Stimulated activated CD4-positive, alpha-beta T cell treated with anti-CD3 and anti-CD28 coated beads, Interleukin-15, amount 100 ng/mL, for 1 hour (primary cell): ENCODE measurements at places on chromosomes 6 and 20.

DNA sequence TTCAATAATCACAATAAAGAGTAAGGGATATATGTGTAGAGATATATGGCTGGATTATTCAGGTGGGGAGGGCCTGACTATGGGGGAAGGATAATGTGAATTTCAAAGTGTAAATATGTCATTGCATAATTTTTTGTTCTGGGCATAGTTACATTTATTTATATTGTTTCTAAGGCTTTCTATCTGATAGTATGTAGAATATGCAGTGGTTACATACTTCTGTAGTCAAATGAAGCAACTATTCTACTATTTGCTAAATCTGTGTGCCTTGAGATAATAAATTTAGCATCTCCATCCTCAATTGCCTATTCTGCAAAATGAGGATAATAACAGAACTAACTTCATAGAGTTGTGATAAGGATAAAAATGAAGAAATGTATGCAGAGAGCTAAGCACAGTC is 359.2 kb downstream of the CDKAL1 start:
- no peak for DNase-seq

GRCh38 chr6:159043251-159043650 is 1.5 kb downstream of the TAGAP start:
- DNase-seq = no peak

GRCh38 chr6:55820696-55821095 is 54.7 kb downstream of the BMP5 start:
- no peak for DNase-seq

DNA sequence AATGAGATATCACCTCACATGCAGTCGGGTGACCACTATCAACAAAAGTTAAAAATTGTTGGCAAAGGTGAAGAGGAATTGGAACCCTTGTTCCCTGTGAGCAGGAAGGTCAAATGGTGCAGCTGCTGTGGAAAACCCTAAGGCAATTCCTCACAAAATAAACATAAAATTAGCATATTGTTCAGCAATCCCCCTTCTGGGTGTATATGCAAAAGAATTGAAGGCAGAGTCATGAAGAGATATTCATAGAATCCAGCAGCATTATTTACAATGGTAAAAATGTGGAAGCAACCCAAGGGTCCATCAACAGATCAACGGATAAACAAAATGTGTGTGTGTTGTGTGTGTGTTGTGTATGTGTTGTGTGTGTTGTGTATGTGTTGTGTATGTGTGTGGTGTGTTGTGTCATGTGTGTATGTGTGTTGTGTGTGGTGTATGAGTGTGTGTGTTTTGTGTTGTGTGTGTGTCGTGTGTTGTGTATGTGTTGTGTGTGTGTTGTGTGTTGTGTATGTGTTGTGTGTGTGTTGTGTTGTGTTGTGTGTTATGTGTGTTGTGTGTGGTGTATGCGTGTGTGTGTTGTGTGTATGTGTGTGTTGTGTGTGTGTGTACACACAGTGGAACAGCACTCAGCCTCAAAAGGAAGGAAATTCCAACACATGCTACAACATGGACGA is 245.1 kb downstream of the ERMARD start:
- no peak for DNase-seq

- peak; percentile 60 for DNase-seq
Measured at GRCh38 chr20:32743237-32744112, at the start of gene COMMD7. Gene COMMD7 (minus strand): TSS chr20:32743467. CDS start chr20:32743391, 76 bp downstream.

GRCh38 chr6:157150076-157150475 is 173.2 kb downstream of the TMEM242 start:
- no peak for DNase-seq

- DNase-seq = no peak
Measured at GRCh38 chr6:14918200-14918907, 327.5 kb upstream of the JARID2 start.

DNA sequence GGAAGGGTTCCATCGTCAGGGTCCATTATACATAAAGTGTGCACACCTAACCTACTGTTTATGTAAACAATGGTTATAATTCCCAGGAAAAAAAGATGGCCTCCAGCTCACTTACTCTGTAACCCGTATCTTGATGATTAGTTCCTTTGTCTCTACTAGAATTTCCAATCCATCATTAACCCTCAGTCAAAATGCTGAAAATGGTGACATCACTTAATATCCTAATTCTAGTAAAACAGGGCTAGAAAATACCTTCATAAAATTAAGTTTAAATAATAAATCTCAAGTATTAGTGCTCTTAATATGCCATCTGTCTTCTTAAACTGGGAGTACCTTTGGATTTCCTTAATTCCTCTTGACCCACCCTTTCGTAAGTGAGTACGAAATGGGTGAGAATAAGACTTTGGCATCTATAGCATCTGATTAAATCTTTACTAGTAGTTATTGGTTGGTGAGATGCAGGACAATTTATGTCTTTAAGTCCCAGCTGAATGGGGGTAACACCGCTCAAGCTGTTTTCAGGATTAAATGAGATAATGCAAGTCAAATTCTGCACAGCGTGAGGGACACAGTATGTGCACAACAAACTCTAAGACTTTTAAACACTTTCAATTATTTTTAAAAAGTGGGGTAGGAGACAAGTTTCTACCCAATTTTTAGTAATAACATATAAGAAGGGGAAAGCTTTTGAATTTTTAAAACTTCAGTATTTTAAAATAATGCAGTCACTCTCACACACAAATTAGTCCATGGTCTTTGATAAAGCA is 1.6 kb downstream of the HMGN3 start:
- no peak for DNase-seq

GRCh38 chr6:156963712-156964700 is 186.8 kb downstream of the ARID1B start:
- DNase-seq = no peak
